NCI-H226 (cell line): ENCODE measurements at places on chromosomes 11 and 22.

- no peak for DNase-seq
Measured at GRCh38 chr11:121636800-121637176, 184.0 kb upstream of the SORL1-AS1 start.

DNA sequence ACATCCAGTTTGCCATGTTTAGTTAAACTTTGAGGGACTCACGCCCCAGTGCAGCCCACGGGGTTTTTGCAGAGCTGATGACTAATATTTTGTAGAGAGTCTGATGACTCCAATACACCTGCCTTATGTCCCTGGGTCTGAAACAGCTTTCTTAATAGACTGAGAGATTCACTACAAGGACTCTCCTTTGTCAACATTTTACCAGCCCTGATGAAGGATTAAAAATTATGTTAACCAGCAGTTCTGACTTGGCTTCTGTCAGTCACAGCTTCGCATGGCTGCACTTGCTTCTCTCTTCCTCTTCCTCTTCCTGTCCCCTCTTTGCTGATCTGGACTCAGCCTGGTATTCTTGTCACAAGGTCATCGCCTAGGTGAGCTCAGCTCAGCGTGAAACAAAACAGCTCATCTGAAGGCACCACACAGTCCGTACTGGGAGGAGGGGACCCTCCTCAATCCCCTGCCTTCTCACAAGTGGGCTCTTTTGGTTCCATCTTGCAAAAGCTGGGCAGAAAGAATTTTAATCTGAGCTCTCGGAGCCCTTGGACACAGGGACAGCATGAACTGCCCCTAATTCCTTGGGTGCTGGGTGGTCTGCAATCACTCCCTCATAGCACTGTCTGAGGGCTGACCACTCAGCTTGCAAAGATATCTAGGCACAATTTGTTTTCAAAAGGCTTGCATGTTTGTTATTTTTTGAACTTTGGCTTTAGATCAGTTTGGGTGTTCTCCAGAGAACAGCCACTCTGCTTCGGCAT, 38.1 kb upstream of the POU2AF1 start:
- DNase-seq = no peak

DNA sequence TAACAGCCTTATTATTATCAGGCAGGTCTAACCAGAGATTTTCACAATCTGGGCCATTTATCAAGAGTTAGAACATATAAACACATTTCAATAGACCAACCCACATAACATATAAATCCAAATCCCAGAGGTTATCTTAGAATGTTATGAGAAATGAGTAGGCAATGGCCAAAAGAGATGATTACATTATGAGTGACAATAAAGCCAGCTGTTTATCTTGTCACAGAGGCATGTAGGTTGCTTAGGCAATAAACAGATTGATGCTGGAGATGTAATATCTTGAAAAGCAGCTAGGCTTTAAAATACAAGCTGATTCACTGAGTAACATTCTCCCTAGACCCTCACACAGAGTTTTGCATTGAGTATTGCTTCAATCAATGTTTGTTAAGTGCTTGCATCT, 148.5 kb upstream of the SESN3 start:
- no peak for DNase-seq

- no peak for DNase-seq
Measured at GRCh38 chr22:26937213-26937612, 279.8 kb downstream of the MIAT start.

DNA sequence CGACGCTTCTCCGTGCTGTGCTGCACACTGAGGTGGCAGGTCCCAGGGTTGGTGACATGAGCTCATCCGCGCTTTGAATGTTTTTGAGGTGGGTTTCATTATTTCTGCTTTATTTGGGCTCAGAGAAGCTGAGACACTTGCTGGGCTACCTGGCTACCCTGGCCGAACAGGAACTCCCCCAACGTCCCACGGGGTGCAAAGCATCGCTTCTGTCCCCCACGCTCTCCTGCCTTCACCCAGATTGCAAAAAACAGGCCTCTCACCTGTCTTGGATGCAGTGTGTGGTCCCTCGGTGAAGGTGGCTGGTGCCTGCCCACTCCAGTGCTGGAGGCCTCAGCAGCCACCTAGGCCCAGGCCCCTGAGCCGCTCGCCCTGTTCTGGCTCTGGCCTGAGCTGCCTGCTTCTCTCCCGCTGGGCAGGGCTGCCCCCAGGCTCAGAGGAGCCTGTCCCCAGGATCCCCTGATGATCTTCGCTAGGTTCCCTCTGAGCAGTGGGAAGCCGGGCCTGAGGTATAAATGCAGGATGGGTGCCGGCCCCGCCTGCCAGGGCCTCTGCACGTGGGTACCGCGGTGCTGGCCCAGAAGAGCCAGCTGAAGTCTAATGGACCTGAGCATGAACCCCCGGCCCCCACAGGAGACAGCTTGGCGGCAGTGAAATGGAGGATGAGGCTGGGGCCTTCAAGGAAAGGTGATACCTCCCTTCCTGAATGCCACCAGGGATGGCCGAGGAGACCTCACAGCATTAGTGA, 15.8 kb upstream of the MRGPRD start:
- no peak for DNase-seq
